Stimulated activated CD8-positive, alpha-beta memory T cell treated with anti-CD3 and anti-CD28 coated beads, Interleukin-2, amount 100 ng/mL, for 1 hour (primary cell): ENCODE measurements at places on chromosomes 11 and 22.
A peak's percentile ranks its signal among the peaks of the same experiment; 100 is the strongest.

- DNase-seq: no peak
These were observed 550.6 kb downstream of the SOX6 start for GRCh38 chr11:15805726-15806125.

- no peak for DNase-seq
These were observed 109.4 kb downstream of the GRIA4 start for GRCh38 chr11:105719073-105719822.

DNA sequence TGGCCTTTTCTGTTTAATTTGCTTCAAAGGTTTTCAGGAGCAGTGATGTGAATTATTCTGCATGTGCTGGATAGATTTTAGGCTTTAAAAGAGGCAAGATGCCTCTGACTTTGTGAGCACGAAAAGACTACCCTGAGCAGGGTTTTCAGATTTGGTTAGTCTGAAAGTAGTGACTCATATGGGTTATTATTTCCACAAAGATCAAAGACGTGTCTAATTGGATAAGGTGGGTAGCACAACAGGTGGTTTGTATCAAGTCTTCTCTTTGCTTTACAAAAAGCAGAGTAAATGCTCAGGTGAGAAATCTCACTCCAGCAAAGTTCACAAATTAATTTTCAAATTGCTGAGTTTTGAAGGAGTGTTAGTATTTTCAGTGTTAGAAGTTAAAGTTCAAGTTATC, 37.6 kb upstream of the DBX1 start:
- no peak for DNase-seq

DNA sequence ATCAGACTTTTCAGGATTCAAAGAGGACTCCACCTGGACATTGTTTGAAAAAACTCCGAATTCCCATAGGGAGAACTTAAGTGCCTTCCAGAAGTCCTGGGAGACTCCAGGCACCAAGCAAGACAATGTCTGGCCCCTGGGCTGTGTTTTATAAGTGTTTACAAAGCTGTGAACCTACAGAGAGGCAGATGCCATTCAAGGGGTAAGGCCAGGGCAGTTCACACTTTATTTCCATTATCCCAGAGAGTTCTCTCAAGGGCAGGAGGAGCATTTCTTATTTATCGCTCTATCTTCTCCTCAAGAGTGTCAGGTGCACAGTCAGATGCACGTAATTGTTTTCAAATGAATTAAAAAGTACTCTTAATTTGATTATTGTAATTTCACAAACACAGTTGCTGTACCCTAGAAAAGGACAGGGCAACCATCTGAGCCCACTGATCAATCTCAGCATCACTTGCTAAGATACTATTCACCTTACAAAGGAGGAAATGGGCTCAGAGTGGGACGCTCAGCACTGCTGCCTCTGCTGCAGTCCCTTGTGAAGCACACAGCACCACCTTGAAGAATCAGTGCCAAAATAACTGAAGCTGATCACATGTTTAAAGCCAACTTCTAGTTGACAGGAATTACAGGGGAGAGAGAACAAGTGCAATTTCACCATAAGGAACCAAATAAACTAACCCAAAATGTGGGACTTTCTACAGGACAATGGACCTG, 35.0 kb downstream of the RASSF10 start:
- no peak for DNase-seq

GRCh38 chr22:39092111-39092862, 4.8 kb upstream of the APOBEC3H start:
- DNase-seq: no peak

- no peak for DNase-seq
These were observed 18.9 kb upstream of the PPP6R3 start for GRCh38 chr11:68441466-68442230.

DNA sequence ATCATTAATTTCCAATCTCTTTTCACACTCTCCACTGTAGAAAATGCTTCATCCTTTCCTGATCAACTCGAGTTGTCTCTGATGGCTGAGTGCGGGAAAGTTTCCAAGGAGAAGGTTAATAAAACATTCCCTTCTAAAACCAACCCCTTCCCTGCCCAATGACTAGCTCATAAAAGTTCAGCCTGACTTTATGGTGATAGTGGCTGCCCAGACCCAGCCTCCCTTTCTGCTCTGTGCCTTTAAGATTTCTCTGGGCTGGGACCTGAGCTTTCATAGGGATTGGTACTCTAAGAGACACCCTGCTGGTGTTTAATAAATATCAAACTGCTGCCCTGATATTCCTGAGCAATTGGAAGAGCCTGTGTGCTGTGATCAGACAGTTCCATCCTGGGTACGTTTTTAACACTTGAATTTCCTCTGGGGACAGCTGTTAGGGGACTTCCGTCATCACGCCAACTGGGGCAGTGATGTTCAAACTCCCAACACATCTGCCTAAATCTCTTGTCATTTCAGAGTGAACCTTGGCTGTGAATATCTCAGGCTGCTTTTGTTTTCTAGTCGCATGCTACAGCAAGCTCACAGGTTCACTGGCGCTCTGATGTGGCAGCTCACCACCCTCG, 195.0 kb upstream of the KIRREL3 start:
- no peak for DNase-seq

DNA sequence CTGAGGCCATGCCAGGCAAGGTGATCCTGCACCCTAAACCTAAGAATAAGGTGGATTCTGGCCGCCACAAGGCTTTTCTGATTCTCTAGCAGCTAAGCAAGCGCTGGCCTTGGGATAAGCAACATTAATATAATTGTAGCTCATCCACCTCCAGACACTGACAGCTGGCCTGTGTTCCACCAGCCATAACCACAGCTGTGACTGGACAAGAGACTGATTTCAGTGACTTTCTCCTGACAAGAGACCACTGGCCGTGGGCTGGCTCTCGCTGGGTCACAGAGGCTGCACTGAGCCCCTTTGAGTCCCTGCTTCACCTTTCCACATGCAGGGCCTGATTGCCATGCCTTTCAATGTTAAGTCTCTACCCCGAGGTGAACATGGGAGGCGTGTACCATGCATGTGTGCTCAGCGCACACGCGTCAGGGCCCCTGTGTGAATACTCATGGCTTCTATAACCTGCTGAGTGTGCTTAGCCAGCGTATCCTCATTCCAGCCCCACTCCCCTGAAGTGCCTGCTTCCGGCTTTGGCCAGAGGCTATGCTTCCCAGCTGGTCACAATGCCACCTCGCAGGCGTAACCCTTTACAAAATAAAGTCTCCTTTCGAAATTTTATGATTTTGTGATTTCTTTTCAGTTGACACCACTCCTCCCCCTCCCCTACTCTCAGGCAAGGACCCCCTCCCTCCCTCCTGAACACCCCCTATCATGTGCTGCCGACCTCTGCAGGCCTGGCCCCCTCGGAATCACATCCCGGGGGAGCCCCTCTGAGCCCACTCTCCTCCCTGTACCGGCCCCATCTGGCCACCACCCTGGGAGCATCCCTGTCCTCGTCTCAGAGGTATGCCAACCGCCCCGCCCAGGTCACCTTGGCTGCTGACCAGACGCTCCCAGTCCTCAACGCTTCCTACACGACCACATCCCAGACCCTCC, 128.1 kb downstream of the CTTN start:
- no peak for DNase-seq

GRCh38 chr11:100823360-100823759, 136.3 kb downstream of the ARHGAP42 start:
- no peak for DNase-seq

DNA sequence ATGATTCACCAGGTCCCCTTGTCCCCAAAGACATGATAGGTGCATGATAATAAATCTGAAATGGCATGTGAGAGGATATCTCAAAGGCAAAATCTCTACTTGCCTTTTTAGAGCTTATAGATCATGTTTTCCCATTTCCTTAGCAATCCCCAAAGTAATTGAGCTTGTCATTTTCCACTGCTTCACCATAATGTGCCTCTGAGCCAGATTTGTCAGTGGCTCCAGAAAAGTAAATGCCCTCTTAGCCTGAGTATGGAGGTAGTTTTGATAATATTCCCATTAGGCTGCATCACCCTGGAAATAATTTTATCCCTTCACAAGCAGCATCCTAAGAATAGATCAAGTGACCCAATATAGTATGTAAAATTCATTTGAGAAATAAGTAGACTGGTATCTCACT, 36.7 kb upstream of the ADSL start:
- no peak for DNase-seq

DNA sequence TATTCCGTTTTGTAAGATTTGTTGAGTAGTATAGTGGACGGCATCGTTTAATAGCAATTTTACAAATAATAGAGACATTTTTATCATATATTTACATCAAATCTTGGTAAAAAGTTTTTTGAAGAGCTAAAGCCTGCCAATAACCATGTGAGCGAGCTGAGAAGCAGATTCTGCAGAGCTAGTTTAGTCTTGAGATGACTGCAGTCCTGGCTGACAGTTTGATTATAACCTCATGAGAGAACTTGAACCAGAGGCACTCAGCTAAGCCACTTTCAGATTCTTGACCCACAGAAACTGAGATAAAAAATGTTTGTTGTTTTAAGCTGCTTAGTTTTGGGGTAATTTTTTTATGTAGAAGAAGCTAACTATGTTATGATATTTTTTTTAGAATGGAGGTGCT, 78.9 kb downstream of the PDE3B start:
- no peak for DNase-seq

- no peak for DNase-seq
These were observed 33.4 kb upstream of the API5 start for GRCh38 chr11:43278193-43278956.

GRCh38 chr11:3626250-3626960, 15.4 kb downstream of the ART5 start:
- DNase-seq: no peak

DNA sequence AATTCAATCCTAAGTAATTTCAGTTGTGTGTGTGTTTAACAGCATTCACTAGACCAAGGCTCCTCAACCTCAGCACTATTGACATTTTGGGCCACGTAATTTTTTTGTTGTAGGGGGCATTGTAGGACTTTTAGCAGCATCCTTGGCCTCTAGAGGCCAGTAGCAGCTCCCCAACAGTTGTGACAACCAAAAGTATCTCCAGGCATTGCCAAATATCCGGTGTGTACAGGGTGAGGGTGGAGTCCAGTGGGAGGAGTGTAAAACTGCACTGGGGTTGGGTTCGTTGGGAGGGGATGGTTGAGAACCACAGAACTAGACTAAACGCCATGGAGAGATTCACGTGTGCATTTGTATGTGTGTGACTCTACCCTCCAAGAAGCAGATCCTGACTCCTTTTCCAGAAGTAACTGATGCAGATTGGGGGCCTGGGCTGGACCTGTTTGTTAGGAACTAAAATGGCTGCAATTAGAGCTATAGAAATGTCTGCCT, 5.9 kb upstream of the PHF21A start:
- DNase-seq: peak; percentile 16

- no peak for DNase-seq
These were observed 318.9 kb downstream of the NTM start for GRCh38 chr11:131689049-131689925.

DNA sequence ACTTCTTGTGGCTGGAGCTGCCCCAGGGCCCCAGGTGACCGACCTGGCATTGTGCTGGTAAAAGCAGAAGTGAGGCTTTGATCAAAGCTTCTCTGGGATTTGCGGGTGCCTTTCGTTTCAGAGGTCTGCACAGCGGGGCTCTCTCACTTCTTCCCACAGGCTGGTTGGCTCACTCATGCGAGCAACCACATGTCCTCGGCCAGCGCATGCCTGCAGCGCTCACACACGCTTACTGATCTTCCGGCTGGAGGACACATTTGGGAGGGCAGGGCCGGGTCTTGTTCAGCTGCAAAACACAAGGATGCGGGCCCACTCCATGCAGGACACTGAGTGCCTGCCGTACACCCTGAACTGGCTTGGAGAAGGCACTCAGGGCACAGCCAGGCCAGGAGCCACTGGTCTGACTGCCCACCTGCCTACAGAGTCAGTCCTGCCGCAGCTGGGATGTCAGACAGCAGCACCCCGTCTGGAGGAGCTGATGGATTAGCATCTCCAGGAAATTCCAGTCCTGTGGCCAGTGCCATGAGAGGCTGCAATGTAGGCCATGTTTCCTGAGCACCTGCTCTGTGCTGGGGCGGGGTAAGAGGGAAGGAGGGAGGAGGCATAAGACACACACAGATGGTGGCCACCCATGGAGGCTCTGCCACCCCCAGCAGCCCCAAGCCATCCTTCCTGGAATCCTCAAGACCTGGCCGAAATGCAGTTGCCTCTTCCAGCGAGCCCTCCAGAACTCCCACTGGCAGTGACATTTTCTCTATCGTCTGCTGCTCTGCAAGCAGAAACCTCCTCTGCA, 1383.2 kb downstream of the BRD1 start:
- no peak for DNase-seq

DNA sequence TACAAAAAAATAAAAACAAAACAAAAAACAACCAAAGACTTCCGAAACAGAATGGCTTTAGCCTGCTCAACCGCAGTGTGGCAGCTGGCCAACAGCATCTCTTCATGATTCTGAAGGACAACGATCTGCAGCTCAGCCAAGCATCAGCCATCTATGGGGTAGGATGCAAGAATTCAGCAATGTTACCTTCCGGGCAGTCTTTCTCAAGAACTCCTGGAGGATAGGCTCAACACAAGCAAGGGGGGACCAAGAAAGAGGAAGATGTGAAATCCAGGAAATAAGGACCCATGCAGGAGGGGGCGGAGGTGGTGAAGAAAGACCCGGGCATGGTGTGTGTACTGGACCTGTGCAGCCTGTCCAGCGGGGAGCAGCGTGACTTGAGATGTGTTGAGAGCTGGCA, 3.5 kb upstream of the TSPO start:
- no peak for DNase-seq

GRCh38 chr11:15476371-15476917, 361.7 kb downstream of the INSC start:
- no peak for DNase-seq

DNA sequence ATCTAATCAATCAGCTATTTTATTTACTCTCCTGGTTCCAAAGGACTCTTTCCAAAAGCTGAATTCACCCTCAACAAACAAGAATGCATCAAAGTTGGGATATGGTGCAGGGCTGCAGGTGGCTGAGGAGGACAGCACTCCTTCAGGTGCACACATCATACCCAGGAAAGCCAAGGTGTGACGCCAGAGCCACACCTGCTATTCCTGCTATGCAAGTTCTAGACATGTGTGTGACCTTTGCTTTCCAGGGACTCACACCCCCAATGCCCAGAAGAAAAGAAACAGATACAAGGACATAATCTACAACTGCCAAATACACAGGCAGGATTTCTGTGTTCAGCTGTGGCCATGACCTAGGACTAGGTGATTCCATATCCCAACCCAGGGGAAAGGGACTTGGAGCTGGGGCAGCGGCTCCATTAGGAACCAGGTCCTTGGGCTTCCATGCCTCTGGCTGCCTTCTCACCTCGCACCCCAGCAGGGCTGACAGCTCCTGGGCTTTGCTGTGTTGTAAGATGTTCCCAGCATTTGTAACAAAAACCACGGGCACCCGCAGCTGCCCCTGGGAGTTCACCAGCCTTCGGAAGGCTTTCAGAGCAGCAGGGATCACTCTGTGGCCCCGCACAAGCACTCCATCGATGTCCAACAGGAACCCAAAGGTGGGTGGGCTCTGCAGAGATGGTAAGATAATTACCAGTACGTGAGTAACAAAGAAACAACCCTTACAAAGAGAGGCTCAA, 9.8 kb downstream of the HDHD5 start:
- no peak for DNase-seq

GRCh38 chr22:37726241-37726887, 29.5 kb downstream of the TRIOBP start:
- DNase-seq: no peak

GRCh38 chr11:66367561-66368312, 3.8 kb downstream of the SLC29A2 start:
- DNase-seq: no peak
